Muscle of arm (tissue), 14 donors: ENCODE measurements at places on chromosomes 13 and 19. TPM values are rescaled to one million over a fixed set of nuclear protein-coding genes. Genes with fewer than 3 reads are reported as not detected.

GRCh38 chr13:42136518-42136917, 88.1 kb downstream of the DGKH start:
- no peak for DNase-seq

DNA sequence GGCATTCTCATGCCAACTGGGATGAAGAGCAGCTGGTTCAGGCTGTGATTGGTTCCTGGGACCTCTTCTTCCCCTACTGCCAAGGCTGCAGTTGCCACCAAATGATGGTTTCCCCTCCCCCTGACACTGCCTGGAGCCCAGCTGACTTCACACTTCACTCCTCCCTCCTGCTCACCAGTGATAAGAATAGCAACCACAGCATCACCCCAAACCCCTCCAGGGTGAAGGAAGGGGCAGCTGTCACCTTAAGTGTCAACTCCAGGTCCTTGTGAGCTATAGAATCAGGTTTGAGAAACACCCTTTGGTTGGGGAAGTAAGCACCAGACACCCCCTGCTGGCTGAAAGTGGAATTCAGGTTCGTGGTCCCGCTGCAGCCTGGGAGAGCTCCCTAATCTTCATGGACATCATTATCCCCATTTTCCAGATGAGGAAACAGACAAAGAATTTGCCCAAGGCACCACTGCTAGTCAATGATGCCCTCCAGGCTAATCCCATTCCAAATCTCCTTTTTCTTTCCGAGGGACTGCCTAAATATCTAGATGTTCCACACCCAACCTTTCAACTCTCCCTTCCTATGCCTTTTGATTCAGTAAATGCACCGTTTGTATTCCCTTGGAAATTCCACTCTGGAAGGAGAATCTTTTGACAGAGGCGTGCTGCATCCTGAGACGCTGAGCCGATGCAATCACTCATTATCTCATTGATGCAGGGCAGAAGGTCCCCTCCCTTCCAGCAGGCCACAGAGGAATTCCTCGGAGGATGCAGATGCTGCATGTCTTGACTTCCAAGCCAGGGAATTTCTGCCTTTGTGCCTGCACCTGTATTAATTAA, 50.6 kb upstream of the UQCRFS1 start:
- DNase-seq = peak; percentile 41

GRCh38 chr19:811506-812048, 10.2 kb downstream of the PLPPR3 start:
- no peak for DNase-seq

DNA sequence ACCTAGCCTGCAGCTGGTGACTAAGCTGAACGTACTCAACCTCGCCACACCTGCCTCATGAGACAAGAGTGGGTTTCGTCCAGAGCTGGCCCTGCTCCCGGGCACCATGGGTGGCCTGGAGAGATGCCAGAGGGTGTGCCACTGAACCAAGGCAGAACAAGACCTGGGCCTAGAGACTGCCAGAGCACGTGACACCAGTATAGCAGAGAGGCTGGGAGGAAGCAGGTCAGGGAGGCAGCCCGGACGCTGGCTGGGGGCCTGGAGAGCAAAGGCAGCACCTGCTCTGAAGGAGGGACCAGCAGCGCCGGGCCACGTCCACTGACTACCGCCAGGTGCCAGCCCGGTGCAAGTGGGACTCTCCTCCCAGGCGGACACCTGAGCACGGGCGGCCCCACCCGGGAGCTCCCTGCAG, 7.3 kb upstream of the C13orf46 start:
- no peak for DNase-seq

DNA sequence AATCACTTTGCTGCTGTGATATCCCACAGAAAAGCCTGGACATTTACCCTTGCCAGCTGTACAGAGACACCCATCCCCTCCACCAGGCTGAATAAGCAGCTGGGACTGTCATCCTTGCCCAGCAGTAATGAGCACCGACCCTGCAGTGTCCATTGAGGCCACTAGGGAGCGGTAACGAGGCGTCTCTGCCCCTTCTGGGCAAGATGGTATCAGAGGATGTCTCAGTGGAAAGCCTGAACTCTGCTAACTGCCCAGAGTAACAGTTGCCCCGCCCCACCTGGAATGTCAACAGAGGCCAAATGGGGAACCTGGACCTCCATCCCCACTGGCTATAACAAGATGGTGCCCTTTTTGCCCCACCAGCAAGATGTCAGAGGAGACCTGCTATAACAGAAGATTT, 22.8 kb upstream of the CEACAM20 start:
- DNase-seq = no peak

GRCh38 chr19:15629003-15629880, 11.5 kb upstream of the CYP4F3 start:
- peak; percentile 54 for DNase-seq

DNA sequence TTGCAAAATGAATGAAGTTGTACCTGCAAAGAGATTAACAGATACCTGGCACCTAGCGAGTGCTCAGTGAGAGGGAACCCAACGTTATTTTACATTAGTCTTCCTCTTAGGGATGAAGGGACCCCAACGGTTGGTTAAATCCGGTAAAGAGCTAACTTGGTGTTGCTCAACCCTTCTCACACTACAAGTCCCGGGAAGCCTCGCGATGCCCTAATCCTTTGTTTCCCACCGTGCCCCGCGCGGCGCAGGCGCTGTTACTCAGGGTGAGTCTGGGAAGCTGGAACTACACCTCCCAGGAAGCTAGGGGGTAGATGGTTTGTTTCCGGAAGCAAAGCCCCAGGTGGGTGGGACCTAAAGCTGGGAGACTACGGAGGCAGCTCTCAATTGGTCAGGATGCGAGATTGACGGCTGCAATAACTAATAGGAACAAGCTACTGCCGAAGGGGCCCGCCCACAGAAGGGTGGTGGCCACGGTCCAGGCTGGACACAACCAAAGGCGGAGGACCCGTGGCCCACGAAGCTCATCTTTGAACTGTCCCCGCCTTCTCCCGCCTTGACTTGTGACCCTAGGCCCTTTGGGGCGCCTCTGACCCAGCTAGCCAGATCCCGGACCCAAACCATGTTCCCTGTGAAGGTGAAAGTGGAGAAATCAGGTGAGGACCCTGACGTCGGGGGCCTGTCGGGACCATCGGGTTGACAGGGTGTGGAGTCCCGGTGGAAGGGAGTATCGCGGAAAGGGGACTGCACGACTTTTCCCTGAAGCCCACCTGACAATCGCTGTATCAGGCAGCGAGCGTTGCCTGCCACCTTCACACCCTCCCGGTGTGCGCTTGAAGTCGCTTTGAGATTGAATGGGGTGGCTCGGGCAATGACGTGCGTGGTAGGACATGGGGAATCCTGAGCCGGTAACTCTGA, at the start of gene LIN37:
Gene LIN37 (plus strand): TSS at position 471 of the 915 bp plus-strand sequence. CDS start 149 bp downstream, at position 620.
- peak; percentile 99 for DNase-seq

GRCh38 chr19:4991538-4991937, 22.6 kb downstream of the KDM4B start:
- DNase-seq = no peak

- DNase-seq = no peak
Observed at GRCh38 chr13:29875646-29876045, 25.2 kb upstream of the UBL3 start.

Gene ZNF615
- polyA plus RNA-seq = 8.7 TPM

Gene ZNF524
- polyA plus RNA-seq = 7.9 TPM

Gene SBK3
- polyA plus RNA-seq = not detected

Gene PABPC3
- 5.2 TPM for polyA plus RNA-seq

Gene USF2
- 156 TPM for polyA plus RNA-seq
